ENCODE measurements at places on chromosomes 3 and 15. TPM values are rescaled to one million over a fixed set of nuclear protein-coding genes. Genes with fewer than 3 reads are reported as not detected.

- no peak for DNase-seq
Measured at GRCh38 chr3:114809668-114810413, 337.2 kb downstream of the ZBTB20 start.

DNA sequence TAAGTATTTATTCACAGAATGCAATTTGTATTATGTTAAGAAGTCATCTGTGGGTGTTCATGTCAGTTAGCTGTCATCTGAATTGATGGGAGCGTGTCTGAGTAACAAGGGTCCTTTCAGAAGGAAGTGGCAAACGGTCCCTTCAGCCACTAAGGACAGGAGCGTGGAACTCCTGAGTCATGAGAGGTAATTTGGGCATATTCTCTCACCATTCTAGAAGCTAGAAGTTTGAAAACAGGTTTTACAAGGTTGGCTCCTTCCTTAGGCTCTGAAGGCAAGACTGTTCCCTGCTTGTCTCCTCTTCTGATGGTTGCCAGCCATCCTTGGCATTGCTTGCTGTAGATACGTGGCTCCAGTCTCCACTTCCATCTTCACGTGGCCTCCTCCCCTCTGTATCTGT lies 19.7 kb downstream of the ABHD2 start:
- DNase-seq = no peak

The KCNMB2 gene
- not detected for polyA plus RNA-seq

The LTF gene
- not detected for polyA plus RNA-seq
